ENCODE measurements at places on chromosomes 4 and X.

DNA sequence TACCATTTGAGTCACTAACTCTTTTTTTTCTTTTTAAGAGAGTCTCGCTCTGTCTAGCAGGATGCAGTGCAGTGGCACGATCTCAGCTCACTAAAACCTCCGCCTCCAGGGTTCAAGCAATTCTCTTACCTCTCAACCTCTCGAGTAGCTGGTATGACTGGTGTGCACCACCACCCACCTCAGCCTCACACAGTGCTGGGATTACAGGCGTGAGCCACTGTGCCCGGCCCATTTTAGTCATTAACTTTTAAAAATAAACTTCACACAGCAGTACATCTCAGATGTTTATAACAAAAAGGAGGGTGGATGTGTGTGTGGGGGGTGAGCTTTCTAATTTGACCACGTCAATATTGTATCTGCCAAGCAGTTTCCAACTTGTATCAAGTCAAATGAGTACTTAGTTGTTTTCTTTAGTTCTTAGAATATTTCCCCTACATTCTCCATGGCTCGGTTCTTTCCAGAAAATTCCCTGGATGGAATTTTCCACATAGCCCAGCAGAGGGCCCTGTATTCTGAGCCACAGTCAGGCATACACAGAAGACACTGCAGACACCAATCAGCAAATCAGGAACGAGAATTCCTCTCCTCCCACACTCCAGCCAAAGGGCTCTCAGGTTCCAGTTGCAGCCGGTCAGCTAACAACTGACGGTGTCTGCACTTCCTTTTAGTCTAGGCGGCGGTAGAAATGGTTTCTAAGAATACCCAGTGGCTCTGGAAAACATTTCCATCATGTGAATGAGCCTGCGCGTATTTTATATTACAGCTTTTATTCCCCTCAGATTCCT lies 20.1 kb upstream of the ARAF start:
- DNase-seq, result no peak

DNA sequence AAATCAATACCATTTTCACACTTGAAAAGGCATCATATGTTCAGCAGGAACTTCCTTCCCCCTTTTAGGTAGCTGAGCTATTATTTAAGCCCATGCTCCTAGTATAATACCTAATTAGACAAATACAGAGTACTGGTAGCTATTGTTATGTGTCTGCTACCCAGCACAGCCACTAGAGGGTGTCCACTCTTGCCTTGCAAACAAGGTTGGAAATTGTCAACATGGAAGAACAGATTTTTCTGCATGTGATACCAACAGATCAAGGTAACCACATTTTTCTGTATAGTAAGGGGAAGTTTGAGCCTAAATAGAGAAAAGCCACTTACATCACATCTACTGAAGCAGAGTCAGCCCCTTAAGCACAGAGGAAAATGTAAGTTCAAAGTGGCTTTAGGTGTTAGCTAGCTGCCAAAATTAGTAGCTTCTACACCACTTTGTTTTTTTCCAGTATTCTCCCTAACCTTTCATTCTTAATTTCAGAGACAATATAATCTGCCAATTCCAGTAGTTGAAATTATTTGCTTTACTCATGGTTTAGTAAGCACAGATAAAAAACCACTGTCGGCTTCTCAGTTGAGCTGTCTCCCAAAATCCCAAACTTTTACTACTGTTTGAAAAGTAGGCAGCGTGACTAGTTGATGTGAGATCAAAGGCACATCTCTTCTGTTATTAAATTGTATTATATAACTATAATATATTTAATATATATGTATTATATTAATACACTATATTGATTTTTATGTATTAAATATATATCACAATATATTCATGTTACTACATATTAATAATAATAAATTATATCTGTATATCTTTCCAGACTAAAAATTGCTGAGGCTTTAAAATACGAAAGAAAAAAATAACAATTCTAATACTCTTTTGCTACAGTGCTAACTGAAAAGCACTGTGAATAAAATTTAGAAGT lies 38.2 kb downstream of the EDNRA start:
- DNase-seq, result no peak

GRCh38 chrX:123859409-123859845 lies 426 bp upstream of the XIAP start:
- peak; percentile 61 for DNase-seq

DNA sequence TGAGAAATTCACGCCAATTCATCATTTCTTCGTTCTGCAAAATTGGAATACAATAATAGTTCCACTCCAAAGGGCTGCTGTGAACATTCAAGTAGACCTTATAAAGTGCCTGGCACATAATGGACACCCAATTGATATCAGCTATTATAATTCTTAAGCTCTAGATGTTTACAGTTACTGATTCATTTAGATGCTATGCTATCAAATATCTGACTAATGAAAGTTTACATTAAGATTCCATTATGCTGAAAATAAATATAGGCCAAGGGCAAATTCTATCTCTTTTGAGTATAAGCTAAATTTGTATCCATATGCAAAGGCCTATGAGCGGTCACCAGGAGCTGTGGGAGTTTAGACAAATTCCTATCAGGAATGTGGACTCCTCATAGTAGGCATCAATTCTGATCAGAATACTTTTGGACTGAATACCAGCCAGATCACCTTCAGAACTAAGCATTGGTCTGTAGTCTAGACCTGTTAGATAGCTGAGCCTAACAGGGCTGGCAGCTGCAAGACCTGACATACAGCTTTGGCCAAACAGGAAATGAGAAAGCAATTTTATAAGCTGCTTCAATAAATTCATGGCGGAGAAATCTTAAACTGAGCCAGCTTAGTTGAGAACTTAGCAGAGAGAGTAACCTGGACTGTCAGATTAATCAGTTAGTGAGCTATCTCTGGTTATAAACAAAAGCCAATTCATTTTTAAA lies 384.3 kb upstream of the ACTRT1 start:
- no peak for DNase-seq

DNA sequence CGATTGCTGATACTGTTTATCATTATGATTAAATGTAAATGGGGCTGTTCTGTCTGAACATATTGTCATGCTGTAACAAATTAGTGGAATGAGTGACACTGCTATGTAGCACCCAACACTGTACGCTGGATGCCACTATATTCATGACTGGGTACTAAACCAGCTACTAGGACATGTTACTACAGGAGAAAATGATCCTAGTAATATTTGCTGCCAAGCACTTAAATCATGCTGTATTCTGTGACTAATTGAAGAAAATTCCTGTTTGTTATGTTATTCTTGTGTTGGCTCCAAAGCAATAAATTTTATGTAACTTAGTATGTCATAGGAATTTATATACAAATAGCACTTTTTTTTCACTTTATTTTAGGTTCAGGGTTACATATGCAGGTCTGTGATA lies 804.2 kb downstream of the CENPC start:
- no peak for DNase-seq

GRCh38 chr4:78311306-78311705 lies 240.3 kb upstream of the ANXA3 start:
- DNase-seq, result no peak

GRCh38 chrX:41563876-41564275 lies 116.7 kb downstream of the NYX start:
- no peak for DNase-seq

- no peak for DNase-seq
These were observed 56.6 kb downstream of the SPRY1 start for GRCh38 chr4:123453061-123453680.

Measured in activated CD4-positive, alpha-beta T cell treated with anti-CD3 and anti-CD28 coated beads for 4 hours (primary cell).